ENCODE measurements at places on chromosomes 3 and 15.
A peak's percentile ranks its signal among the peaks of the same experiment; 100 is the strongest.

DNA sequence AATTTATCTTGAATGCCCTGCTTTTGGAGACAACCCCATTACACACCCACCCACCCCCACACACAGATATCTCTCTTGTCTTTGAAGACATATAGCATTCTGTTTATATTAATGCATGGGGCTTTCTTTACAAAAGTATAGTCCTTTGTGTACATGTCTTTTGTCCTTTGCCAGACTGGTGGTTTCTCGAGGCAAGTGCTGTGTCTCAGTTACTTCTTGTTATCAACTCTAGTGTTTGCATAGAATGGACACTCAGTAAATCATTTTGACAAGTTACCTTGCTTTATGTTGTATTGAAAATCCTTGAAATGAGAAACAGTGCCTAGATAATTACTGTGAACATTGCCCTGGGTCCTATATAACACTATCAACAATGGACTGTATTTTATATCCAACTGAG lies 33.9 kb downstream of the KBTBD8 start:
- H3K36me3 ChIP-seq: no peaks in the 10 kb centered on the region
- no peaks in the 10 kb centered on the region for H3K27me3 ChIP-seq
- no peak overlapping the region for H3K4me3 ChIP-seq
- no peak overlapping the region for H3K27ac ChIP-seq

DNA sequence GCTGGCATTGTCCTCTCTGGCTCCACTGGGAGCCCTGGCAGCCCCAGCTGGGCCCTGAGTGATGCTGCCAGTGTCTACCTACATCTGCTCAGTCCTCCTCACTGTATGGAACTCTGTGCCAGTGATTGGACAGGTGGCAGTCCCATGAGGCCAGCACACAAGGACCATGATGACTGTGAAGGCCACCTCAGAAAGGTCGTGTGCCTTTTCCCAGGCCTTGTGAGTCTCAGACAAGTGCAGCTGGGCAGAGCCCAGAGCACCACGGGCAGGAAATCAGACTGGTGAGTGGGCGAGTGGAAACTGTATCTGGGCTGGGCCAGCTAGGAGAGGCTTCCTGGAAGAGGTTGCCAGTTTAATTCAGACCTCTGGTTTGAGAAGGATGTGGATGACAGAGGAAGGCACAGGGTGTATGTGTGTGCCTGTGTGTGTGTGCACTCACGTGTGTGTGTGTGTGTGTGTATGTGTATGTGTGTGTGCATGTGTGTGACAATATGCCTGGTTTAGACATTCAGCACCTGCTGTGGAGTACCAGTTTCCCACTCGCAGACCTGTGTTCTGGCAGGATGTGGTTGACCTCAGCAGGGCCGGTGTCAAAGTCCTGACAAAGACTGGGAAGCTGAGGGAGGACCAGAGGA lies 7.0 kb downstream of the MAPKAPK3 start:
- no peak overlapping the region for H3K27ac ChIP-seq
- DNase-seq: no peak
- H3K36me3 ChIP-seq: peaks cover 4% of the 10 kb centered on the region

DNA sequence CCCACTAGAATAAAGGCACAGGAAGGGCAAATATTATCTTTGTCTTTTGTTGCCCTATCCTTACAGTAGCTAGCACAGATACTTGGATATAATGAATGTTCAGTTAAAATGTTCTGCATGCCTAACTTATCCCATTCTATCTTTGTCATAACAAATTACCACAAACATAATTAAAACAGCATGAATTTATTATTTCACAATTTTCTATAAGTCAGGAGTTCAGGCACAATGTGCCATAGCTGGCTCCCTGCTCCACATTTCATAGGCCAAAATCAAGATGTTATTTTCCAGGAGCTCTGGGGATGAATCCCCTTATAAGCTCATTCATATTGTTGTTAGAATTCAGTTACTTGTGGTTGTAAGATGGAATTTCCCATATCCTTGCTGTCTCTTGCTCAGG lies 975.5 kb downstream of the IGSF11 start:
- no peak for DNase-seq
- no peaks in the 10 kb centered on the region for H3K27me3 ChIP-seq
- H3K27ac ChIP-seq: no peak overlapping the region
- H3K4me3 ChIP-seq: no peak overlapping the region
- H3K4me1 ChIP-seq: no peaks in the 10 kb centered on the region

GRCh38 chr3:118001380-118001779 lies 1033.3 kb downstream of the IGSF11 start:
- no peak overlapping the region for H3K4me3 ChIP-seq
- H3K36me3 ChIP-seq: no peaks in the 10 kb centered on the region
- peaks cover 10% of the 10 kb centered on the region for H3K27me3 ChIP-seq

DNA sequence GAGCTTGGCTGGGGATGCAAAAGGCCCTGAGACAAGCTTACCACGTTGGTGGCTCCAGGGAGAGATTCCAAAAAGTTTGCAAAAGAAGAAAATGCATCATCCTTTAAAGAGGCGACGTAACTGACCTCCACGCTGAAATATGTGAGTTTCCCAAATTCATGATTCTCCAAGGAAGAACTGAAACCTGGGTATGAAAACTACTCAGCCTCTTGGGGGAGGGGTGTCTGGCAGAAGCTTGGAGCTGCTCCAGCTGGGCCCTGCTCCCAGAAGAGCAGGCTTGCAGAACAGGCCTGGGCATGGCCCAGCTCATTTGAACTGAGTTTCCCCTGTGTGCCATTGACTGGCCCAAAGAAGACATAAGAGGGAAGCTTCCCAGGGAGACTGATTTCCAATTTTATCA lies 20.5 kb downstream of the CPN2 start:
- H3K4me3 ChIP-seq: no peak overlapping the region
- H3K4me1 ChIP-seq: peaks cover 53% of the 10 kb centered on the region
- no peak overlapping the region for H3K27ac ChIP-seq
- peak; percentile 30 for DNase-seq

- peak overlapping the region; percentile 54 for H3K27ac ChIP-seq
- no peak overlapping the region for H3K4me3 ChIP-seq
- no peaks in the 10 kb centered on the region for H3K27me3 ChIP-seq
- H3K36me3 ChIP-seq: no peaks in the 10 kb centered on the region
- peak; percentile 66 for DNase-seq
Measured at GRCh38 chr3:29382409-29382808, 101.5 kb downstream of the RBMS3 start.

- H3K36me3 ChIP-seq: no peaks in the 10 kb centered on the region
- DNase-seq: no peak
- H3K27me3 ChIP-seq: no peaks in the 10 kb centered on the region
- H3K4me1 ChIP-seq: no peaks in the 10 kb centered on the region
Measured at GRCh38 chr15:101852356-101852755, 40.4 kb downstream of the OR4F15 start.

DNA sequence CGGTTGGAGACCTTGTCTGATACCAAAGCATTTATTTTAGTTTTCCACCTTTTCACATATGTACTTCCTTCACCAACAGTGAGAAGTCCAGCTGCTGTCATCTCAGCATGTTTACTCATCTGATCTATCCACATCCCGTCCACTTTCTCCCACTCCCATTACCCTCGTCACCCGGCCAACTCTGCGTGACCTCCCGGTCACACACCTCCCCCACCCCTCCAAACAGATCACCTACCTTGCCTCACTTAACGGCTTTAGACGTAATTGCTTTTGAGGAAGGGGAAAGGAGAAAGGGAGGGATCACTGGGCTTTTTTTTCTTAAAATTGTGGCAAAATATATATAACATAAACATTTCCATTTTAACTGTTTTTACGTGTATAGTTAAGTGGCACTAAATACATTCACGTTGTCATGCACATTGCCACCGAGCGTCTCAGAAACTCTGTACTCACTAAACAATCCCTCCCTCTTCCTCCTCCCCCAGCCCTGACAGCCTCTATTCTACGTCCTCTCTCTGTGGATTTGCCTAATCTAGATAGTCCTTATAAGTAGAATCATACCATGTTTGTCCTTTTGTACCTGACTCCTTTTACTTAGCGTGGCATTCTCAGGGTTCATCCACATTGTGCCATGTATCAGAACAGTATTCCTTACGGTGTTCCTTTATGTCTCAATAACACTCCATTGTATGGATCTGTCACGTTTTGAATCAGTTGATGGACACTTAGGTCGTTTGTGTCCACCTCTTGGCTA lies 67.2 kb downstream of the LMLN start:
- DNase-seq: no peak
- H3K27ac ChIP-seq: no peak overlapping the region
- no peak overlapping the region for H3K4me3 ChIP-seq
- H3K36me3 ChIP-seq: peaks cover 4% of the 10 kb centered on the region
- no peaks in the 10 kb centered on the region for H3K27me3 ChIP-seq

DNA sequence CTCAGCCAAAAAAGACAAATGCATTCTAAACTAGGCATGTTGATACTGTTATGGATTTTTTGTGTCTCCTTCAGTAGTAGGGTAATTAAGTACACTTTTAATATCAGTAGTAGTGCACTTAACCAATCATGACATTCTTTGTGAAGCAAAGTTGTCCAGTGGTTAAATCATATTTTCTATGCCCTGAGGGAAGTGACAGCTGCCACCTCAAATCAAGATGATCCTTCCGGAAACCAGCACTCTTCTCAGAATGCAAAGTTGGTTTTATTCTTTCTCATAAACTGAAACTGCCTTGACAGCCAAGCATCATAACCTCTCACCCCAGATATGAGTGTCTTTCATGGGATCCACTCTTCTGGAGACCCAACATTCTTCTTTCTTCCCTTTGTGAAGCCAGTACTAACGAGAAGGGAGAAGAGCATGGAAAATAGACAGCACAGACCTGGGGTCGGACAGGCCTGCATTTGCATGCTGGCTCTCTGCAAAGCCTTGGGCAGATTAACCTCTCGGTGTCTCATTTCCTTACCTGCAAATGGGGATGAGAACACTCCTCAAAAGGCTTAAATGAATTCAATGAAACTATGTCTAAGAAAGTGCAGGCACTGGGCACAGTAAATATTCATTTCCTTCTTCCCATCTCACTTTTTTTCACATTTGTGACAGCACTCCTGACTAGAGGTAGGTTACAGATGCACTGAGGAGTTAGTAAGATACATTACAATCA lies 13.2 kb downstream of the AAGAB start:
- no peaks in the 10 kb centered on the region for H3K27me3 ChIP-seq
- DNase-seq: no peak
- H3K27ac ChIP-seq: no peak overlapping the region
- H3K4me1 ChIP-seq: no peaks in the 10 kb centered on the region
- no peak overlapping the region for H3K4me3 ChIP-seq

DNA sequence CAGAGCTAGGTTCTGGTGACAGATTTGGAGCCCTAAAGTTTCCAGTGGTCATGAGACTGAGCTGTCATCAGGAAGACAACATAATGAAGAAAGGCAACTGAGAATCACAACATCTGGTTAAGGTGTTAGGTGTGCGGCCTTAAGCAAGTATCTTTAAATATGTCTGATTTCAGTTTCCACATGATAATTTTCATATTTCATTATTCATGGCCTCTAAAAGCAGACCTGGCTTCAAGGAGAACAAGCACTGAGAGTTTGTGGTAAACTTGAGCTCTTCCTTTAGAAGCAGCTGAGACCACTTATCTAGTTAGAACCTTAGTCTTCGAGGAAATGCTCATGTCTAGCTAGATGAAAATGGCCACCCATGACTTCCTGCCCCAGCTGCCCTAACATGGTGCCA lies 25.7 kb upstream of the MYLK start:
- H3K4me1 ChIP-seq: no peaks in the 10 kb centered on the region
- DNase-seq: no peak
- H3K4me3 ChIP-seq: no peak overlapping the region
- no peak overlapping the region for H3K27ac ChIP-seq
- peaks cover 2% of the 10 kb centered on the region for H3K36me3 ChIP-seq

- H3K27me3 ChIP-seq: no peaks in the 10 kb centered on the region
- H3K27ac ChIP-seq: no peak overlapping the region
- no peak overlapping the region for H3K4me3 ChIP-seq
- H3K36me3 ChIP-seq: no peaks in the 10 kb centered on the region
Measured at GRCh38 chr3:174940151-174940550, 81.0 kb downstream of the NAALADL2 start.
